ENCODE measurements at places on chromosomes 11 and 22.

GRCh38 chr11:105432241-105432995 lies 177.5 kb upstream of the GRIA4 start:
- DNase-seq = no peak

DNA sequence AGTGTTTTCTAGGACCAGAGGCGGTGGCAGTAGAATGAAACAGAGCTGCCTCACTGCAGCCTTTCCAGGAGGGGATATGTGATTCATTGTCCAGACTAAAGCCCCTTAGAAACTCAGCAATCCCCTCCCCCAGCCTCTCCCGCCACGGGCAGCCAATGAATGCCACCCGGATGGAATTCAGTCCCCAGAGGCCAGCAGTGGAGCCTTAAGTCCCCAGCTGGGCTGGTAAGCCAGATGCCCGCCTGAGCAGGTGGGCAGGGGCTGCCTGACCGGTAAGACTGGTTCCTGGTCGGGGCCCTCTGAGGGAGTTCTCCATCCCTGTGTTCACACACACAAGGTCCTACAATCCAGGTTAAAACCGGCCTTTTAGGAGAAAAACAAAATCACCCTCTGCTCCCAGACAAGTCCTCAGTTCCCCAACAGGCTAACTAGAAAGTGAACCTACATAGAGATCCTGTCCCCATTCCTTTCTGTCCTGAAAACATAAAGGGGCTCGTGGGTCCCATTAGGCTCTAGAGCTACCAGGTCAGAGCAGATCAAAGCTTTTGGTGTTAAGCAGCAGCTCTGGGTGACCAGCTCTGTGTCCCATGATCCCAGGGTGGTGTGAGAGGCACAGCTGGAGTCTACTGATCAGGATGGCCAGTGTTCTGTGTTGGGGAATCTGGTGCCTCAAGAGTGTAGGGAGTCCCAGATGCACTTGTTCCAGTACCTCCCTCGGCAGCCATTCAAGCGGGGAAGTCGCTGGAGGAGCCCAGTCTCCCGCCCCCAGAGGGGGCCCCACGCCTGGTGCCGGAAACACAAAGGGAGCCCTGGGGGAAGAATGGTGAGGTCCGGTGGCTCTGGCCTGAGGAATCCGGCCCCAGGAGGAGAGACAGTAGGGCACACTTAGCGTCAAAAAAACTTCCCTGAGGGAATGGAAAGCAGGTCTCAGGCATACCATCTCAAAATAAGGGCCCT lies 2.6 kb downstream of the PATZ1 start:
- no peak for DNase-seq

DNA sequence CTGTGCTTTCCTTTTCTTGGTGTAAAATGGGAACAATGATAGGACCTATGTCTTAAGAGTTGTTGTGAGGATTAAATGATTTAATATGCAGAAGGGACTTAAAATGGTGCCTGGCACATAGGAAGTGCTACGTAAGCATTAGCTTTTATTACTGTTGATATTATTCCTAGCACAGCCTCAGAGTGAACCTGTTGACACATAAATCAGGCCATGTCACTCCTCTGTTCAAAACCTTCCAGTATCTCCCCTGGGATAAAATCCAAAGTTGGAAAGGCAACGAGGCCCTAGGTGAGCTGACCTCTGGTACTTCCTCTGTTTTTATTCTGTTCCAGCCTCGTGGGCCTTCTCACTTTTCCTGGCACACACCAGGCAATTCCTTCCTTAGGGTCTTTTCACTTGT lies 108.8 kb upstream of the CADM1 start:
- no peak for DNase-seq

DNA sequence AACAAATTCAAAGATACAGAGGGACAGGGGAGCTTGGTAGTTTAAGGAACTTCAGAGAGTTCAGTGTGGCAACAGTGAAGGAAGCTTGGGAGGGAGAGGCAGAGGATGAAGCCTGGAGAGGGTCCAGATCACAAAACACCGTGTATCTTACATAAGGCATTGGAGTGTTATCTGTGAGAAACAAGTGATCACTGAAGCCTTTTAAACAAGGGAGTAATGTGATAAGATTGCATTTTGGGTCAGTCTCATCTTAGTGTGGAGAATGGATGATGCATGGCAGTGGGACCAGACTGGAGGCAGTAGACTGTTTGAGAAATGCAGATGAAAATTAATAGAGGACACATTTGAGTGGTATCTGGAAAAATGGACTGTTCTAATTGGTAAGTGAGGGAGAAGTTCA lies 79.4 kb downstream of the EXT2 start:
- no peak for DNase-seq

DNA sequence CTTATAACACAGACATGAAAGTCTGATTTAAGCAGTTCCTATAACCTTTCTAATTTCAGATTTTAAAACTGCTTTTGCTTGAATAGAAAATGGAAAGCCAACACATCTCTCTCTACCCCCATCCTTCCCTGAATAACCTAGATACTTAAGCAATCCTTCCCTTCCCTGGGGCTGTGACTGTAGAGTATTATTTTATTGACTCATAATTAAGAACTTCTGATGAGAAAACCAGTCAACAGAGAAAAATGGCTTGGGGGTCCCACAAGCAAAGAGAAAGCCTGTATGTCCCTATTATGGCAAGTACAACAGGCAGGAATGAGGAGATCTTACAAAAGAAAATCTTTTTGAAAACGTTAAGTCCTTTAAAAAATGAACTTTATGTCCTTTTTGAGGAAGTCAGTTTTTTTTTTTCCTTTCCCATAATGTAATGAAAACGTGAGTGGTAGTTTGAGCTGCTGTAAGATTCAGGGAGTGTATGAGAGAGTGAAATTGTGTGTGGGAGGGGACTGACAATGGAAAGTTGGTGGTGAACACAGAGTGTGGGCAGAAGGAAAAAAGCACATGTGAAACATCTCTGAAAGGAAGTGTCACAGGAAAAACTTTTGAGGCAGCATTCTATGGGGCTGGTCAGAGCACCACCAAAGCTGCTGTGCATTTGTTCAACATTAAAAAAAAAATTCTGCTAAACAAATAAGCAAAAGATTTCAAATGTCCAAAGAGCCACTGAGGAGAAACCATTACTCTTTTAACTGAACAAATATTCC lies 154.6 kb downstream of the MAML2 start:
- no peak for DNase-seq

- no peak for DNase-seq
These were observed 3.9 kb upstream of the TAGLN start for GRCh38 chr11:117195258-117195657.

GRCh38 chr11:65389294-65389980 lies 3.0 kb downstream of the FRMD8 start:
- no peak for DNase-seq

DNA sequence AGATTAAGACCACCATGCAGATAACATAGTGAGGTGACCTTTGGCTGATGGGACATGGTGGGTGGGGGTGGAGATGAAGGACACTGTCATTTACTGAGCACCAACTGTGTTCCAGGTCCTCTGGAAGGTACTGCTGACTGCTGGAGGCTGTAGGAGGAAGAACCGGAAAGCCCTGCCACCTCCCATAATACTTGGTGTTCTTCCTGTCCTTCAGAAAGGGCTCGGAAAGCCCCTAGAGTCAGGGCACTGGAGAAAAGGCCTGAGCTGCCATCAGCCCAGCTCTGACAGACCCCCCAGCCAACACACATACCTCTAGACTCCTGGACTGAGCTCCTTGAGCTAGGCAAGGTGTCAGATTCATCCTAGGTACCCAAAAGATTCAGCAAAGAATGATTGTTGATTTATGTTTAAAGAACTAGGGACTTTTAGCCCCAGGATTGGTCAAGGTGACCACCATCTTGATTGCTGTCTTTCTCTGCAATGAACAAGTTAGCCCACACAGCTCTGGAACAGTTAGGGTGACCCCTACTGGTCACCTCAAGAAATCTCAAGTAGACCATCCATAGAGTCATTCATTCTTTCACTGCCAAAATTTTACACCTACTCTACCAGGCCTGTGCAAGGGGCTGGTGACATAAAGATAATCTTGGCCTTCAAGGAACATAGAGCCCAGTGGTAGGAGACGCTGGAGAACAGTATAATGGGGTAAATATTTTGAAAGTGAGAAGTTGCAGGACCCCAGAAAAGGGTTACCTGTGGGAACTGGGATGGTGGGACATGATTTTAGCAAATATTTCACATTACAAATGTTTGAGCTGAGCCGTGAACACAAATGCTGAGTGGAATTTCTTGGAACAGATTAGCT lies 39.4 kb downstream of the IRAG1 start:
- DNase-seq = peak; percentile 11

DNA sequence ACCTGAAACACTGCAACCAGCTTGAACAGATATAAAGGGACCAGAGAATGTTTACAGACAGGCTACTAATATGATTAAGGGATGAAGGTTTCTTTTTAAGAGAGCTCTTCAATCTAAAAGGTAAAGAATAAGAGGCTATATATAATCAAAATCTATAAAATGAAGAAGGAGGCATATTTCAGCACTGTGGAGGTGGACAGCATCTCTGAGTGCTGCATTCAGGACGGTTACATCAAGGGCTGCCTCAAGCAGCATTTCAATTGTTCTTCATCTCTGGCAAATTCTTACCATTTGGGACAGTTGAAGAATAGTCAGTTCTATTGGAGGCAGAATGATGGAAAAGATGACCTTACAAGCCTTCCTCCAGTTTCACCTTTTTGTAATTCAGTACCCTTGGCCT lies 139.6 kb upstream of the LMO1 start:
- no peak for DNase-seq

DNA sequence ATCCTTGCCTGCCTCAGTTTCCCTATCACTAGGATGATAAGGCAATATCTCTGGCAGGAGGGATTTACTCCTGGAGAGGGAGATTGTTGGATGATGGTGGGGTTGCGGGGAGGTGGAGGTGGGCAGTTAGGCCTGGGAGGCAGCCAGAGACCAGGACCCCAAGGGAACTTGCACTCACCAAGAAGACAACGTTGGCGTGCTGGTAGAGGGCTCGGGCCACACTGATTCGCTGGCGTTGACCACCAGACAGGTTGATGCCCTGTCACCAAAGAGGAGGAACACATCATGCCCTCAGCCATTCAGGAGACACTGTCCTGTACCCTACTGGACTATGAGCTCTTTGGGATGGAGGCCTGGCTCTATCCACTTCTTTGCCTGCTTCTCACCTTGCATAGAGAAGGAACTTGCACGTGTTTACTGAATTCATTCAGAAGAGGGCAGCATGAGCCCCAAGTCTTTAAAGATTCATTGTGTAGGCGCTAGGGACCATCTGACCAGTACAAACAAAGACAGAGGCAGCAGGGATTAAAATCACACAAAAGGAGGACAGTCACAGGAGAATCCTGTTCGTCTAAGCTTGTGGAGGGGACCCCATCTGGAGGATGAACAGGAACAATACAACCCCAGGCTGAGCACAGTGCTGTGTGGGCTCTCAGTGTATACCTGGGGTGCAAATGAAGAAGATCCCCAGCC lies 24.2 kb upstream of the KCNJ11 start:
- no peak for DNase-seq

All from activated gamma-delta T cell treated with anti-CD3 and anti-CD28 coated beads, Interleukin-2, amount 50 U/mL, for 16 hours (primary cell).